Osteoblast (primary cell): ENCODE measurements at places on chromosomes 12 and 14.

GRCh38 chr12:51540996-51541395 lies 50.0 kb upstream of the SCN8A start:
- no peaks in the 10 kb centered on the region for H3K4me1 ChIP-seq
- no peak for DNase-seq
- H3K4me3 ChIP-seq: no peak overlapping the region
- no peak overlapping the region for H3K27ac ChIP-seq
- H3K27me3 ChIP-seq: peaks cover 3% of the 10 kb centered on the region
- no peaks in the 10 kb centered on the region for H3K36me3 ChIP-seq

- no peaks in the 10 kb centered on the region for H3K4me1 ChIP-seq
- H3K27ac ChIP-seq: no peak overlapping the region
- H3K36me3 ChIP-seq: no peaks in the 10 kb centered on the region
- peaks cover 11% of the 10 kb centered on the region for H3K27me3 ChIP-seq
- no peak for DNase-seq
Measured at GRCh38 chr12:113485330-113485729, 13.7 kb upstream of the LHX5 start.

DNA sequence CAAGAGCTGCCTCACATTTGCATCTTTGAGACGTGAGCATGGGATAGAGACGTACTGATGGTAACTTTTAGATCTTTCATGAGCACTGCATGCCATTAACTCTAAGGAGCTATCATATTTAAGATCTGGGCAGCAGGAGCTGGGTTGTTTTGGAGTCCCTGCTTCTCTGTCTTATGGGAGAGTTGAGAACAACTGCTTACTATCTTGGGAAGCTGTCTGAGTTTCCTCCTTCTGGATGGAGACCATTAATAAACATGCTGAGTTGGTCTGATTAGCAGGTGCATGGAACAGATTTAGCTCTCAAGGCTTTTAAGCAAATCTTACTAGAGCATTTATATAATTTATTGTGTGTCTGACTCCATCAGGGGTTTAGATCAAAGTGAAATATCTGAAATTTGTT lies 119.3 kb upstream of the CCDC198 start:
- H3K4me1 ChIP-seq: no peaks in the 10 kb centered on the region

- DNase-seq: no peak
- no peak overlapping the region for H3K27ac ChIP-seq
- H3K4me3 ChIP-seq: no peak overlapping the region
- H3K4me1 ChIP-seq: no peaks in the 10 kb centered on the region
- no peaks in the 10 kb centered on the region for H3K27me3 ChIP-seq
Measured at GRCh38 chr14:36856095-36856878, 194.6 kb downstream of the PAX9 start.

DNA sequence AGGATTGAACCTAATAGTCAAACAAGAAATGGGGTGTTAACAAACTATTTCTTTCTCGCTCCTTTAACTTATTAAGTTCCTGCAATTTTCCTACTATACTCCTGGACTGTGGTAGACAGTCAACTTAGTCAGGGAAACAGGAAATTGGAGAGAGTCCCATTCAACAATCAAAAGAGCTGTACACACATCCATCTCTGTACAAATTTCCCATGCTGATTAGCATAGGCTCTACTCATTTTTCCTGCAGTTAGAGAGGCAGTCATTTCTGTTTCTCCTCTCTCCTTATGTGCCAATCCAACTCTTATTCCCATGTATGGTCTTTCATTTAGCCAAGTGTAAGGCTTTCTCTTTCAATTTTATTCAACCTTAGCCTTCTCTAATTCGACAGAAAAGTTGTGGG lies 1168.5 kb upstream of the FLRT2 start:
- H3K27ac ChIP-seq: no peak overlapping the region
- H3K27me3 ChIP-seq: no peaks in the 10 kb centered on the region
- no peaks in the 10 kb centered on the region for H3K4me1 ChIP-seq
- no peak overlapping the region for H3K4me3 ChIP-seq
- DNase-seq: no peak

GRCh38 chr12:59151243-59151642 lies 230.9 kb upstream of the LRIG3 start:
- no peak overlapping the region for H3K4me3 ChIP-seq
- peak; percentile 3 for DNase-seq
- no peaks in the 10 kb centered on the region for H3K27me3 ChIP-seq
- no peak overlapping the region for H3K27ac ChIP-seq

- peaks cover 21% of the 10 kb centered on the region for H3K36me3 ChIP-seq
- H3K27me3 ChIP-seq: no peaks in the 10 kb centered on the region
- no peak overlapping the region for H3K27ac ChIP-seq
- H3K4me1 ChIP-seq: peaks cover 3% of the 10 kb centered on the region
Measured at GRCh38 chr12:1655225-1655788, 26.3 kb downstream of the WNT5B start.

DNA sequence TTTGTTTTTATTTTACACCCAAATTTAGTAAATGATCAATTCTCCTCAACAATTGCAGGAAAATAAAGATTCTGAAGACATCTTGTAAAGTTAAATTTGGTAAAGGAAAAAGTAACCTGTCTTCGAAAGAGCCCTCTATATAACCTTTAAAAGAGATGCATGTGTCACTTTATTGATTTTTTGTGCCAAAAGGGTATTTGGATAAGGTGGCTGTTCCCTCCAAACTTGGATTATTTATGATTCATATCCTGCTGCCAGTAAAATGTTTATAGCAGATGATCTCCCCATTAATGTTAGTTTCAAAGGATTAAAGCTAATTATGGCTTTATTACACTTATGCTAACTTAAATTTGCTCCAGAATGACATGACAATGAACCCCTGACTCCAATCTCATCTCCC lies 98.8 kb downstream of the DUSP6 start:
- no peak overlapping the region for H3K27ac ChIP-seq
- no peaks in the 10 kb centered on the region for H3K36me3 ChIP-seq
- H3K4me1 ChIP-seq: no peaks in the 10 kb centered on the region
- no peaks in the 10 kb centered on the region for H3K27me3 ChIP-seq
- DNase-seq: no peak
- H3K4me3 ChIP-seq: no peak overlapping the region

DNA sequence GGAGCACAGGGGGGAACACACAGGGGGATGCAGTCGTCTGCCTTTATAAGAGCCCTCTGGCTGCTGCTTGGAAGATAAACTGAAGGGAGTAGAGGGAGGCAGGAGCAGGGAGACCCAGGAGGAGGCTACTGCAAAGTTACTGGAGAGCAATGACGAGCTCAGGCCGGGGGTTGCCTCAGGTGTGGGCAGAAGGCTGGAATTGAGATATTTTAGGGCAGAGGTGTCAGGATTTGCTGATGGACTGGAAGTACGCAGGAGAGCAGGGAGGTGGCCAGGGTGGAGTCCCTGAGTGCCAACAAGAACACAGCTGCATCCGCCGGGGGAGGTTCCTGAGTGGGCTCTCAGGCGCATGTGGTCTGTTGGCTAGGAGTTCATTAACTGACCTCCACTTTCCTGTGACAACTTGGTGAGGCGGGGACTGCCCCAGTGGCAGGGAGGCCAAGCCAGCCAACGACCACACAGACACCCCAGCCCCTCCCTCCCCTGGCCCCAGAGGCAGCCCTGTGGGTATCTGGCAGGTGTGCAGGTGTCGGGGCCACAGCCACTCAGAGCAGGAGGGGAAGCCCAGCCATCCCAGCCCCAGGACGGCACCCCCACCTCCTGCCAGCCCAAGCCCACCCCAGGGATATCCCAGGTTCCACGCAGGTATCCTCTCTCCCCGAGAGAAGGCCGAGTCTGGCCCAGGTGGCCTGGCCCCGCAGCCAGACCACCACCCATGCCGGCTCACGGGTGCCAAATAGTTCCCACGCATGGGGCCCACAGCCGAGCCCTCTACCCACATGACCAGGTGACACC lies 85.4 kb downstream of the NCOR2 start:
- no peak overlapping the region for H3K27ac ChIP-seq
- H3K27me3 ChIP-seq: no peaks in the 10 kb centered on the region
- H3K4me1 ChIP-seq: no peaks in the 10 kb centered on the region
- H3K4me3 ChIP-seq: no peak overlapping the region

DNA sequence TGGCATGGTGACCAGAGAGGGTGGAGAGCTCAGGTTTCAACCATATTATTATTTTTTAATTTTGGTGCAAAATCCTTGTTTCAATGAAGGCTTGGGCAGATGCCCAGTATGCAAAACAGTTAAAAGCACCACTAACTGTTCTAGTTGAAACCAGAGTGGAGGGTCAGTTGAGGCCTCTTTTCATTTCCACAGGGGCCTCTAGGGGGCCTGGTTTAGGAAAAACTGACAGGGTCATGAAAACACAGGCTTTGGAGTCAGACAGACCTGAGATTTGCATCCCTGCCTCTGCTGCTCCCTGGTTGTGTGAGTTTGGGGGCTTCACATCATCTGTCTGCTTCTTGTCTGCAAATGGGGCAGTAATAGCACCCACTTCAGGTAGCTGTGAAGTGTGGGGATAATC lies 3.3 kb upstream of the RPH3A start:
- no peak for DNase-seq
- H3K36me3 ChIP-seq: no peaks in the 10 kb centered on the region
- no peak overlapping the region for H3K4me3 ChIP-seq
- H3K27me3 ChIP-seq: no peaks in the 10 kb centered on the region
- H3K27ac ChIP-seq: no peak overlapping the region

DNA sequence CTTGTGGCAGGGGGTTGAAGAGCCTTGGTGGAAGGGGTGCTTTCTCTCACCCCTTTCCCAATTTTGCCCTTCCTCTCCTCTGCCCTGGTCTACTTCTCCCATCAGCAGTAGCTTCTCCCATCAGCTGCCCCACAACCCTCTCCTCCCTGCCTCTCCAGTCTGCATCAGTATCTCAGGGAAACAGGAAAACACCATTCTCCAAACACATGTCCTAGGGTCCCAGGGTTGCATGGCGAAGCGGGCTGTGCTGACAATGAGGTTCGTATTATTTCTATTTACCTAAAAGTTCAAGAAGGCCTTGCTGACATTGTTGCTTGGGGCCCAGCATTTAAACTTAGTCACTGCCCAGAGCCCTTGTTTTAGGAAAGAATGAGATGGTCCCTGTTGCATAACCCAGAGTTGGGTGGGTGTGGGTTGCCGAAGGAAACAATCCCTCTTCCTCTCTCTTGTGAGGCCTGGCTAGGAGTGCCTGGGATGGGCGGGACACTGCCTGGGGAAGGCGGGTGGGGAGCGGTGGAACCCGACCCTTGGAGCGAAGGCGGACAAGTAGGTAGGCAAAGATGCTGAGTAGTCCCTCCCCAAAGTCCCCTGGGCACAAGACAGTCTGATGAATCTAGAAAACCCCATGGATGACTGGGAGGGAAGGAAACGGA lies 1.3 kb upstream of the IGFBP6 start:
- H3K4me1 ChIP-seq: peaks cover 36% of the 10 kb centered on the region
- peak overlapping the region; percentile 92 for H3K27ac ChIP-seq
- DNase-seq: peak; percentile 95
- peak overlapping the region; percentile 79 for H3K4me3 ChIP-seq

DNA sequence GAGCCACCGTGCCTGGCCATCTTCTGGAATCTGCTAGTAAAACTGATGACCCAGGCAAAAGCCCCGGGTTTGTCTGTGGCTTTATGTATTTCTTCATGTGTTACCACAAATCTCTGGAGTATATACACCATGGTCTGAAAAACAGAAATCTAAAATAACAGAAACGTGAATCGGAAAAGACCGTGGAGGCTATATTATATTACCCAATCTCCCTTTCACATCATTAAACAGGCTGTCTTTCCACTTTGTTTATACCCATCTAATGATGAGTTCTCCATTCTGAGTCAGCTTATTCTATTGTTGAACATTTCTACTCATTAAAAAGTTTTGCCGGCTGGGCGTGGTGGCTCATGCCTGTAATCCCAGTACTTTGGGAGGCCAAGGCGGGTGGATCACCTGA lies 9.5 kb upstream of the AJUBA start:
- no peaks in the 10 kb centered on the region for H3K36me3 ChIP-seq
- no peak overlapping the region for H3K4me3 ChIP-seq
- no peak overlapping the region for H3K27ac ChIP-seq
- no peaks in the 10 kb centered on the region for H3K27me3 ChIP-seq
- peak; percentile 82 for DNase-seq

DNA sequence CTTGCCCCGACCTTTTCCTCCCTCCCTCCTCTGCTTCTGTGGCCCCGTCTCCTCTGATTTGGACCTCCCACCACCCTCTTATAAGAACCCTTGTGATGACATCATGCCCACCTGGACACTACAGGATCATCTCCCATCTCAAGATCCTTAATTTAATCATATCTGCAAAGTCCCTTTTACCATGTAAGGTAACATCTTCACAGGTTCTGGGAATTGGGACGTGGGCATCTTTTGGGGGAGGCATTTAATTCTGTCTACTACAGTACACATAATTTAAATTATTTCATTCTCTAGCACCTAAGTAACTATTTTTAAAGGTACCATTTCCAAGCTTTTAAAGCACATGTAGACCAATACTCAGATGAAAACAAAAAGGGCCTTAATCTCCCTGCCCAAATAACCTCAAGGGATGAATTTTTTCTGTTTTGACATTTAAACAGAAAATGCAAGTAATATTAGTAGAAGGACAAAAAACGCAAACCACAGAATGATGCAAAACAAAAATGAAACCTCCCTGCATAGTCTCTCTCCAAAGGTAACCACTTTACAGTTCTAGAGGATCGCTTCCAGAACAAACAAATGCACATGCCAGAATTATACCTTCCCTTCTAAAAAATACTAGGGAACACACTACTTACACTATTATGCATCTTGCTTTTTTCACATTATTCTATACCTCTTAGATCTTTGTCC lies 222.1 kb downstream of the AACS start:
- no peak overlapping the region for H3K27ac ChIP-seq
- no peak overlapping the region for H3K4me3 ChIP-seq
- H3K4me1 ChIP-seq: no peaks in the 10 kb centered on the region
- no peak for DNase-seq

- H3K36me3 ChIP-seq: no peaks in the 10 kb centered on the region
- no peak overlapping the region for H3K27ac ChIP-seq
- H3K4me3 ChIP-seq: no peak overlapping the region
- no peaks in the 10 kb centered on the region for H3K27me3 ChIP-seq
- H3K4me1 ChIP-seq: peaks cover 13% of the 10 kb centered on the region
Measured at GRCh38 chr14:65359503-65359902, 53.0 kb upstream of the FUT8 start.

- no peaks in the 10 kb centered on the region for H3K4me1 ChIP-seq
- DNase-seq: peak; percentile 30
- H3K27ac ChIP-seq: no peak overlapping the region
Measured at GRCh38 chr12:45458854-45459807, 243.2 kb downstream of the ANO6 start.

DNA sequence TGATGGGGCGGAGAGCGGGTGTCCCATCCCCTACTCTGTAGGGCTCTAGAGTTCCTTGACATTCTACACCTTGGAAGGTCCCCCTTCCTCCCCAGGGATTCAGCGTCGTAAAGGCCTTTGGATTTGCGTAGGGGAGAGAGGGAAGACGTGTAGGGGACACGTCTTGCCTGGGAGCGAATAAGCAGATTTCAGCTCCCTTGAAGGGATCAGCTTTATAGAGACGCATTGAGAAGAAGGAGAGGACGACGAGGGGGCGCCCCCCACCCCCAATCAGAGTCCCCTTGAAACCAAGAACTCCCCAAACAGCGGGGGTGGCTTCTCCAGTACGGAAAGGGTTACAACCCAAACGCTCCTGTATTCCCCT lies 324 bp downstream of the CALCOCO1 start:
- peaks cover 5% of the 10 kb centered on the region for H3K27me3 ChIP-seq
- H3K36me3 ChIP-seq: peaks cover 30% of the 10 kb centered on the region
- no peak for DNase-seq
- peak overlapping the region; percentile 58 for H3K27ac ChIP-seq

- no peak for DNase-seq
- no peak overlapping the region for H3K27ac ChIP-seq
- no peaks in the 10 kb centered on the region for H3K36me3 ChIP-seq
- no peaks in the 10 kb centered on the region for H3K4me1 ChIP-seq
Measured at GRCh38 chr14:67045440-67045839, 143.8 kb upstream of the GARIN2 start.
